ENCODE measurements at places on chromosomes 4 and X.

DNA sequence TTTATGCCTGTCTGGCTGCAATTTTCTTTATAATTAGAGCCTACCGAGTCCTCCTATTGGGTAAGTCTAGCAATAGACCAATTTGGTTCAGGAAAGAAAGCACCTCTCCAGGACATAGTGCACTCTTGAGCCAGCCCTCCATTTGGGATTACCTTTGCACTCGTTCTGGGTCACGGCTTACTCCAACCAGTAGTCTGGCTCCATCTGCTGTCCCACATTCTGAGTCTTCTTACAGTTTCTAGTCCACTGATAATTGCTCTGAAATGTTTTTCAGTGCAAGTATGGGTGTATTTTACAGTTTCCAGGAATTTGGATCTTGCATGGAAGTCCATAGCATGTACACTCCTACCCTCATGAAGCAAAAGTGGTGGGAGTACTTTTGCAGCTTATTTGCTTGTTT is 34.8 kb upstream of the USP51 start:
- DNase-seq, result no peak

GRCh38 chrX:155179346-155179997 is 36.8 kb upstream of the VBP1 start:
- DNase-seq, result no peak

GRCh38 chrX:110163488-110163887 is 154.4 kb downstream of the AMMECR1 start:
- no peak for DNase-seq

- DNase-seq, result no peak
Measured at GRCh38 chr4:145536044-145536443, 54.4 kb downstream of the SMAD1 start.

- DNase-seq, result no peak
Measured at GRCh38 chr4:94480362-94480951, 28.7 kb downstream of the PDLIM5 start.

- DNase-seq, result no peak
Measured at GRCh38 chr4:165177725-165178666, 29.4 kb upstream of the KLHL2 start.

DNA sequence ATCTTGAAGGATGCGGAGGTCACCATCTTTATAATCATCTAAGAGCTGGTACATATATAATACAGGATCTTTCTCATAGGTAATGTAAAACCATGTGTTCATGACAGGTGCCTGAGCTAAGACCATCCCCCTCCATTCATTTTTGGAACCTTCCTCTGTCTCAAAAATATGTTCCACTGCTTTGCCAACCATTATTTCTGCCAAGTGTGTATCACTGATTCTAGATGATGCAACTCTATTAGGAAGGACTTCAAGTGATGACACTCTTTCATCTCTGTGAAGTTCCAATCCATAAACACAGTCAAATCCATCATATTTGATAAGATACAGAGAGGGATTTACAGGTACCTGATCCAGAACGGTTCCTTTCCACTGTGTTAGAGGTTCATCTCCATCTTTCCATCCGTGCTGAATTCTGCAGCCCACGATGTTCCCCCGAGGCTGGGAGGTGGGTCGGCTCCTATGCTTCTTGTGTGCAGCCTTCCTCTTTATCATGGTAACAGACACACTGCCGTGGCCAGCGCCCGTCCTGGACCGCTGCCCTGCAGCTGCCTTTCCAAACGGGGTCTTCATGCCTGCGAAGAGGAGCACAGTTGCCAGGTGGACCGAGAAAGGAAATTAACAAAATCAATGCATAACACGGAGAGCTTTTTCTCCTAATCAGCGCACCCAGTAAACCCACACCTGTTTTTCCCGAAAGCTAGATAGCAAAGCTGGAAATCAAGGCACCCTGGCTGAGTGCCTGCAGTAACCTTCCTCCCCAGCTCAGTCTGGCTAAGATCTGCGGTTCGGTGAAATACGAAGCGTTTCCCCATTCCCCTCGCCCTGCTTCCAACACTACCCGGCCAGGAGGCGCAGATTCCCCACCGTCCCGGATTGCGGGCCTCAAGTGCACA is 718 bp downstream of the SPIN3 start:
- no peak for DNase-seq

GRCh38 chr4:41334182-41334581 is 77.5 kb downstream of the UCHL1 start:
- DNase-seq, result no peak

DNA sequence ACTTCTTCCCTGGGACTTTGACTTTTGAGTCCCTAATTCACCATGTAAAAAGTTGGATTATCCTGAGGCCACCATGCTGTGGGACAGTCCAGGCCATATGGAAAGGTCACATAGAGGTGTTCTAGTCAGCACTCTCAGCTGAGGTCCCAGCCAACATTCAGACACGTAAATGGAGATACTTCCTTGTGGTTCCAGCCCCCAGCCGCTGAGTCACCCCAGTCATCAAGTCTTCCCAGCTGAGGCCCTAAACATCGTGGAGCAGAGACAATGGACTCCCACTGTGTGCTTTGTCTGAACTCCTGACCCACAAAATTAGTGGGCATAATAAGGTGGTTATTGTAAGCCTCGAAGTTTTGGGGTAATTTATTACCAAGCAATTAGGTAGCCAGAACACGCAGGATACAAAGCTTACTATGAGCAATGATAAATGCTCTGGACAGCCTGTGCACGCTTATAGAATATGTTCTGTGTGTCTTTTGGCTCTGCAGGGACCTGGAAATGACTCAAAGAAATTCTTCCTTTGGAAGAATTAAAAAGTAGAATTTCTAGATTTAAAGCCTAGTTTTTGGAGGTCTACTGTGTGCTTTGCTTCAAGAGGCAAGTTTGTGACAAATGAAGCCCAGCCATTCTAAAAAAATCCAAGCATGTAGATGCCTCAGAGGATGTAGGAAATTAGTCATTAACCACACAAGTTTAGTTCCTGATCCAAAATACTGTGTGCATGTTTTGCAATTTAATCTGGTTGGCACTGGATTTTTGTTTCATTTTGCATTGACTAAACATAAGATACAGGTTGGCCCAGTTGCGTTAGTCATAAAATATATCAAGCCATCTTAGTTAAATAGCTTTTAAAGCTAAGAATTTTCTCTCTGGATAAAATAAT is 33.2 kb upstream of the SLC9A7 start:
- DNase-seq, result no peak

DNA sequence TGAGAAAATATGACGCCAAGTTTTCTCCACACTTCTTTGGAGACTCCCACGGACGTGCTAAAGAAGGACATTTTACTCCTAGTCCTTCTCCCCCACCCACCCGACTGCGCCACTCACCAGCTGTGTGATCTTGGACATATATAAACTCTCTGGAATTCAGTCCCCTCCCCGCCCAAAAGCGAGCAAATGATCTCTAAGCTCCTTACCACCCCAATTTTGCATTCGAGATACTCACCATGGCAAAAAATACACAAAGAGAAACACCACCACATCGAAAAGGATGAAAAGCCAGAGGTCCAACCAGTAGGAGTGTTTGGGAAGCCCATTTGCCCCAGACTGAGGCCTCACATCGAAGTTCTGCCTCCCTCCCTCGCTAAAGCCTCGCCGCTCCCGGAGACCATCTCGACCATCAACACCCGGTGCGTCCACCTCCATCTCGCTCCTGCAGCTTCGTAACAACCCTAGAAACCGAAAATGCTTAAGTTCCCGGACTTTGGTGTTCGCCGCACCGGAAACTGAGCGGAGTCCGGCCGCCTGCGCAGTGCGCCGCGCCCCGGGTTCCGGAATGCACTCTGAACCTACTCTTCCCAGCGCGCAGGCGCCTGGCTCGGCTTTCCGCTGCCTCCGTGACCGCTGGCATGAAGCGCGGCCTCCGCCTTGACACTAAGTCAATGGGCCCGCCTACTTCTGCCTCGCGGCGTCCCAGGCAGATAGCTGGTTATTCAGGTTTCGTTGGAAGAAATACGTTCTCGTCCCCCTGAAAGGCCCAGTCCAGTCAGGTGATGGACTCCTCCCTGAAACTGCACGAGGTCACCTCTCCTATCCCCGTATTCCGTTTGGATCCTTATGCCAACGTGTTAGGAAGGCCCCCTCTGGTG is 21.6 kb downstream of the FABP2 start:
- peak; percentile 85 for DNase-seq

DNA sequence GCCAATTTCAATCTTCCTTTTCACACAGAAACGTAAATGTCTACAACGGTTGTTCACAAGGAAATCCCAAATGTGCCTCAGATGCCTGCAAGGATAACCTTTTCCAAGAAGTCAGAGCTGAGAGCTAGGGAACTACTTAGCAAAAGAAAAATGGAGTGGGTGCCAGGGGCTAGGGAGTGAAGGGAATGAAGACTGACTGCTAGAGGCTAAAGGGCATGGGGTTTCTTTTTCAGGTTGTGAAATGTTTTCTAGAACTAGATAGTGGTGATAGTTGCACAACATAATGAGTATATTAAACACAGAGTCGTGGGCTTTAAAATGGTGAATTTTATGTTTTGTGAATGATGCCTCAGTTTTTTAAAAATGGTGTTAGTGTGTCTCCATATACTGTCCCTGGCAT is 53.4 kb downstream of the CD99L2 start:
- DNase-seq, result no peak

DNA sequence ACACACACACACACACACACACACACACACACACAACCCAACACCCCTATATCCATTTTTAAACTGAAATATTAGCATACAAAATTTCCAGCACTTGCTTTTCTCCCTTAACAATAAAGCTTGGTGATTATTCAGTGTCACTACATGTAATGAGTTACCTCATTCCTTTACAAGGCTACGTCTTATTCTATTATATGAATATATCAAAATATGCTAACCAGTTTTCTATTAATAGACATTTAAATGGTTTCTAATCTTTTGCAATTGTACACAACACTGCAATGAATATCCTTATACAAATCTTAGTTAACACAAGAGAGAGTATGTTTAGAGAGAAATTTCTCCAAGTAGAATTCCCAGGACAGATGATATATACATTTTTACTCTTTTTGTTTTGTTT is 14.2 kb downstream of the ZNF81 start:
- no peak for DNase-seq

DNA sequence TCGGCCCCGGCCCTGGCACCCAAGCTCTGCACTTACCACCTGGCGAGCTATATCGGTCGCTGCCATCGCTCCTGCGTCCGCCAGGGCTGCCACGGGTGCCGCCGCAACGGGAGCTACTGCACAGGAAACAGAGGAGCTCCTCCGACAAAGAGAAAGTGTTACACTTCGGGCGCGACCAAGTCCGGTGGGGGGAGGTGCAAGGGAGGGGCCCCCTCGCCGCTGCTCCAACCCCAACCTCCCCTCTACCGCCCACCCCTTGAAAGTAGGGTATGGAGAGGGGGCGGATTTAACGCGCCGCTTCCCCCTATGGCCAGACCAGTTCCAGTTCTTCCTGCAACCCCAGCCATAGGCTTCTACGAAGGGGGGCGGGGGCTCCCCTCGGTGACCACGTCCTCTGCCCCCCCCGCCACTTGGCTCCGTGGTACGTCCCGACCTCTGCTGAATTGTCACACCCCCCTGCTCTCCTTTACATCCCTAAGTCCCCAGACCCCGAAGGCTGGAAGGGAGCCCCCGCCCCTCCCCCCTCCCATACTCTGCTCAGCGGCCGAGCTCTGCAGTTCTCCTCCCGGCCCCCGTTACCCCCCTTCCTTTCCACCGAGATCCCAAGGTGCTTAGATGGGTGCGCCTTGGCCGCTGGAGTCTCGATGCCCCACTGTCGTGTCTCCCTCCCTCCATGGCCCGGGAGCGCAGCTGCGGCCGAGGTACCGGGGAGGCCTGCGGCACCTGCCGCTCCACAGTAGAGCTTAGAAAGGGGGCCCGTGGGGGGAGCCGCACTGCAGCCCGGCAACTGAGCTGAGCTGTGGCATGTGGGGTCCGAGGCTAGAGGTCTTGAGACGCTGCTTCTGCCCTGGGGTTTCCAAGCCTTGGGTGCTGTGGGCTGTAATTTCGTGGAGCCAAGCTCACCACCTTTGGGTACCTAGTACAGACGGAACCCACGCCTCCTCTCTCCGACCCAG is at the start of gene SEPTIN6:
Gene SEPTIN6 (minus strand): TSS at position 129 of the 956 bp plus-strand sequence. CDS start 63 bp downstream, at position 66.
- DNase-seq, result peak; percentile 78

DNA sequence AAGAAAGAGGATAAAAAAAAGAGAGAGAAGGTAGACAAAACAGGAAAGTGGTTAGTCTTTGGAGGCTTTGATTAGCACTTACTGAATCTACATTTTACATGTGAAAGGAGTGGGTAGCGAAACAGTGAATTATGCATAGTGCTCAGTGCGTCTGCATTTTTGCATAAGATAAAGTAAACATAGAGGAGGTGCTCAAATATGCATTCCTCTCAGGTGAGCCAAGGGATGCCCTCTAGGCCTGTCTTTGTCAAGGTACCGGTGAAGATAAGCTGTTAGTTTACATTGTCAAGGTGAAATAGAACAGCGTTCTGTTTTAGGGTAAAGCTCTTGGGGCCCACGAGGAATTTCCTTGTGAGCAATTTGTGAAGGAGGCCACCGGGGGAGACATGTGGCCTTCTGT is 260.6 kb downstream of the TRIML1 start:
- no peak for DNase-seq

DNA sequence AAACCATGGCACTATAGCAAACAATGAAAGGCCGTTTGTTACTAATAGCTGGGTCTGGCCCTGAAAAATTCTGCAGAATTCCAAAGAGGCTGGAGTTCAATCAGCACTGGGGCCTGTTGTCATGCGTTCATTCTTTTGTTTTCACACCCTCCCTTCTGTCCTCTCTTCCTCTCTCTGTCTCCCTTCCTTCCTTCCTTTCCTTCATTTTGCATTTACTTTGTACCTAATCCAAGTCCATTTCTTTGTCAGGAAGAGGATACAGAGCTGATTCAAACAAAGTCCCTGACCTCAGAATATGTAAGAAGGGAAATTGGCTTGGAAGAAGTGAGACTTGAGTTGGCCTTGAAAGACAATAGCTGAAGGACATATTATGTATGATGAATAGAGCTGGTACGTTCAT is 119.6 kb upstream of the LDB2 start:
- DNase-seq, result no peak

GRCh38 chr4:102535398-102536082 is 34.4 kb downstream of the NFKB1 start:
- DNase-seq, result no peak

Data from effector memory CD4-positive, alpha-beta T cell (primary cell).